Aorta (tissue), 5 donors: ENCODE measurements at places on chromosomes 5 and 9. TPM values are rescaled to one million over a fixed set of nuclear protein-coding genes. Genes with fewer than 3 reads are reported as not detected.
A peak's percentile ranks its signal among the peaks of the same experiment; 100 is the strongest.

Gene C9orf50
- total RNA-seq = 0.30 TPM

GRCh38 chr5:52994266-52994665 is 5.1 kb downstream of the ITGA2 start:
- H3K27ac ChIP-seq = no peak overlapping the region
- H3K36me3 ChIP-seq = no peaks in the 10 kb centered on the region
- no peak overlapping the region for H3K4me3 ChIP-seq
- DNase-seq = no peak
- no peaks in the 10 kb centered on the region for H3K4me1 ChIP-seq
- no peaks in the 10 kb centered on the region for H3K27me3 ChIP-seq

GRCh38 chr9:132881826-132882225 is 3.1 kb downstream of the SPACA9 start:
- H3K4me1 ChIP-seq = no peaks in the 10 kb centered on the region
- no peak overlapping the region for H3K27ac ChIP-seq
- no peaks in the 10 kb centered on the region for H3K36me3 ChIP-seq
- DNase-seq = no peak
- no peak overlapping the region for H3K4me3 ChIP-seq

Gene GDNF
- total RNA-seq = 0.24 TPM

DNA sequence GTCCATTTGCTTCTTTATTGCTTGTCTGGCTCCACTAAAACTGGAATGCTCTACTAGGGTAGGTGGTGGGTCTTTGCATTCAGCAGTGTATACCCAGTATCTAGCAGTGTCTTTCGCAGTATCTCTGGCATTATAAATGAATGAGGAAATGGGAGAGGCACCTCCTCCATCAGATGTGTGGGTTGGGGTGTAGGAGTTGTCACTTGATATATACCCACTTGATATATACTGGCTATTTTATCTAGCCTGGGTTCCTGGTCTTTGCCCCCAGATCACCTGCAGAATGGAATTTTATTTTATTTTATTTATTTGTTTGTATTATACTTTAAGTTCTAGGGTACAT is 208.5 kb downstream of the PARP8 start:
- DNase-seq = no peak
- H3K27me3 ChIP-seq = no peaks in the 10 kb centered on the region
- H3K27ac ChIP-seq = no peak overlapping the region
- no peak overlapping the region for H3K4me3 ChIP-seq

- no peak overlapping the region for H3K27ac ChIP-seq
- H3K36me3 ChIP-seq = no peaks in the 10 kb centered on the region
- no peak overlapping the region for H3K4me3 ChIP-seq
- DNase-seq = no peak
- no peaks in the 10 kb centered on the region for H3K27me3 ChIP-seq
Observed at GRCh38 chr5:103362211-103362610, 103.6 kb downstream of the MACIR start.

- no peak overlapping the region for H3K27ac ChIP-seq
- DNase-seq = no peak
- H3K36me3 ChIP-seq = no peaks in the 10 kb centered on the region
- no peaks in the 10 kb centered on the region for H3K4me1 ChIP-seq
Observed at GRCh38 chr9:137757613-137758029, 120.0 kb upstream of the CACNA1B start.

GRCh38 chr5:143898916-143899591 is 87.1 kb downstream of the HMHB1 start:
- no peak for DNase-seq
- H3K4me1 ChIP-seq = no peaks in the 10 kb centered on the region
- no peak overlapping the region for H3K27ac ChIP-seq

Gene DNM1
- 9.3 TPM for total RNA-seq

GRCh38 chr5:154237946-154238345 is 47.4 kb downstream of the GALNT10 start:
- H3K4me1 ChIP-seq = no peaks in the 10 kb centered on the region
- no peak for DNase-seq
- H3K27ac ChIP-seq = no peak overlapping the region

DNA sequence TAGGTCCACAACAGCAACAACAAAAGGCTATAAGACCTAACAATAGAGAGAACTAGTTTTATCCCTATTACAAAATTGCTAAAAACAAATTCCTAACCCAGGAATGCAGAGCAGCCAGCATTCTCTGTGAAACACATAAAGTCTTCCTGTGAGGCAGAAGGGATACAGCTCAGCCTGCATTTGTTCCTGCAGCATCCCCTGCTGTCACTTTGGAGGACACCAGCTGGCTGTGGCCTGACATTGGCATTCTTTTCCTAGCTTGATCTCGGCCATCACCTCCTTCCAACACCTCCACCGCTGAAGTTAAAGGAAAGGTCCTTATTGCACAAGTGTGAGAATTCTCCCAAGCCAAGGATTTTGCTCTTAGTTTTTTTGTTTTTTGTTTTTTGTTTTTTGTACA is 186.1 kb downstream of the SNCAIP start:
- no peak for DNase-seq
- H3K4me3 ChIP-seq = no peak overlapping the region
- peaks cover 4% of the 10 kb centered on the region for H3K4me1 ChIP-seq
- H3K36me3 ChIP-seq = no peaks in the 10 kb centered on the region
- no peak overlapping the region for H3K27ac ChIP-seq

Gene MPDZ
- 113 TPM for total RNA-seq

DNA sequence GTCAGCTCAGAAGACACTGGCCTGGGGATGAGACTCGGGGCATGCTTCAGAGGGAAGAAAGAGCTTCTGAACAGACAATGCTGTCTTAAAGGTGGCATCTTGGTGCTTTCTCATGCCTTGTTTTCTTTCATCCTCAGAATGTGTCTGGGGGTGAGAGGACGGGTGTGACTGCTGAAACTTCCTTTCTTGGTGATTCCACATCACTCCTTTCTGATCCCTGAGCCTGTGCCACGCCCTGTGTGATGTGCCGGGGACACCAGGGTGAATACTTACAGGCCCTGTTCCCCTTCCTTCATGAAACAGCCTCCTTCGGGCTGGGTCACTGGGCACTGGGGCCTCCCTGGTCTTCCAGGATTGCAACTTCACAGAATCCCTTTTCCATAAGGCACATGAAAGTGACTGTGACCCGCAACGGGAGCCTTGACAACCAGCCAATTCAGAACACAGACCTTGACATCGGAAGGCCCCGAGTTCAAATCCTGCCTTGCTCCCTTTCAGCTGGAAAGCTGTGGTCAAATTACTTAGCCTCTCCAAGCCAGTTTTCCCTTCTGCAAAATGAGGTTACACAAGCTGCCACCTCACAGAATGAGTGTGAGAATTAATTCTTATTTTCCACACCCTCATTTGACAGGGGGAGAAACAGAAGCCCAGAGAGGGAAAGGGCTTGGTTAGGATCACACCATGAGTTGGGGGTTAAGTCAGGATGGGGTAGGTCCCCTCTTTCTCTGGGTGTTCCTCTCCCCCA is 44.1 kb upstream of the IL17B start:
- no peak for DNase-seq
- peaks cover 26% of the 10 kb centered on the region for H3K36me3 ChIP-seq

Gene OR1N2
- not detected for total RNA-seq

DNA sequence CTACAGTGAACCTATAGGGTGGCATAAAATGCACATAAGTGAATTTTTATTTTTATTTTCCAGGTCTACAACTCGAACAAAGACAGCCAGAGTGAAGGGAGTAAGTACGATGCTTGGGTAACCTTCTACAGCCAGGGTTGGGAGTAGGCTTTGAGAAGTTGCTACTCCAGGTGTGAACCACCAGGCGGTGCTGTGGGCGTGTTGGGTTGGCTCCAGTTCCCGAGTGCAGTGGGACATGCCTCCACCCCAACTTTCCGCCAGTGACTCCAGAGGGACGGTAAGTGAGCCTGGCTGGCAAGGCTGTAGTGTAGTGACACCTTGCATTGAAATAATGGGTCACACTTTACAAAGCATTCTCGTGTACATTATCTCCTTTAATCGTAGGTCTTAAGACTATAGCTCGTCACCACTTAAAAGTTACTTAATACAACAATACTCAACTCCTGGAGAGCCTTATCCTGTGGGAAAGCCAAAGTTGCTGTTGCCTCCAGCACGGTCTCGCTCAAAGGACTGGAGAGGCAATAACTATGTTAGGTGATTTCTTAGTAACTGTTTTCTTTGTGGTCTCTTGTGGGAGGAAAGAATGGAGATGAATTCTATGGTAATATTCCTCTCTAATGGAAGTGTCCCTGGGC is 244.0 kb downstream of the ARHGAP26 start:
- no peak for DNase-seq
- no peak overlapping the region for H3K4me3 ChIP-seq
- peaks cover 4% of the 10 kb centered on the region for H3K36me3 ChIP-seq
- peaks cover 2% of the 10 kb centered on the region for H3K4me1 ChIP-seq
- H3K27ac ChIP-seq = no peak overlapping the region
- no peaks in the 10 kb centered on the region for H3K27me3 ChIP-seq

GRCh38 chr5:83900306-83900705 is 179.7 kb upstream of the HAPLN1 start:
- H3K36me3 ChIP-seq = no peaks in the 10 kb centered on the region
- DNase-seq = no peak
- H3K4me3 ChIP-seq = no peak overlapping the region
- no peak overlapping the region for H3K27ac ChIP-seq

DNA sequence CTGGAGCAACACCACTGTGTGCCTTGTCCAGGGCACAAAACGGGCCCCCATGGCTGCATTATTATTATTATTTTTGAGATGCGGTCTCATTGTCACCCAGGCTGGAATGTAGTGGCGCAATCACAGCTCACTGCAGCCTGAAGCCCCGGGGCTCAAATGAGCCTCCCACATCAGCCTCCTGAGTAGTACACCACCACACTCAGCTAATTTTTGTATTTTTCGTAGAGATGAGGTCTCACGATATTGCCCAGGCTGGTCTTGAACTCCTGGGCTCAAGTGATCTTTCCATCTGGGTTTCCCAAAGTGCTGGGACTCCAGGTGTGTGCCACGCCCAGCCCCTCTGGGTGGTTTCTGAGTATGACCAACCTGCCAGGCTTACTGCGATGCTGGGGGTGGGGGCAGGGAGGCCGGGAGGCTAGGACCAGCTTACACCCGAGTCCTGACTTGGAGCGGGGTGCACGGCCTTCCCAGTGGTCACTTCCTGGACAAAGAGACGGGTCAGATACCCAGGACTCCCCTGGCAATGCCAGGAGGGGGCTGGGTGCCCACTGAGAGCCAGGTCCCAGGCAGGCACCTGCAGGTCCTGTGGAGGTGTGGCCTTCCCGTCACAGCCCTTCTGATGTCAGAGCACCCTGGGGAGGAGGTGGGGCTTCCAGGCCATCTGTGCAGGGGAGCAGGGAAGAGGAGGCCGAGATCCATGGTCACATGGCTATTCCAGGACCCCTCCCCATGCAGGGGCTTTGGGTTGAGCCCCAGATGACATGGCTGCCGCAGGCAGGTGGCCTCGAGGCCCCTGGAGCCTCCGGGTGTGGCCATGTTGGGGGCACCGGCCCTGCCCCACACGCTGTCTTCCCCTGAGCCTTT is 8.3 kb upstream of the NRARP start:
- no peaks in the 10 kb centered on the region for H3K4me1 ChIP-seq
- H3K36me3 ChIP-seq = no peaks in the 10 kb centered on the region
- DNase-seq = peak; percentile 69
- H3K27ac ChIP-seq = no peak overlapping the region

- peak; percentile 71 for DNase-seq
- no peak overlapping the region for H3K4me3 ChIP-seq
- H3K4me1 ChIP-seq = peaks cover 2% of the 10 kb centered on the region
- H3K36me3 ChIP-seq = no peaks in the 10 kb centered on the region
Observed at GRCh38 chr9:86700629-86701028, 246.7 kb downstream of the GAS1 start.

- no peaks in the 10 kb centered on the region for H3K27me3 ChIP-seq
- H3K36me3 ChIP-seq = no peaks in the 10 kb centered on the region
- peak overlapping the region; percentile 92 for H3K27ac ChIP-seq
Observed at GRCh38 chr9:116951588-116952435, 264.7 kb downstream of the TRIM32 start.

- H3K4me3 ChIP-seq = no peak overlapping the region
- DNase-seq = peak; percentile 86
- no peaks in the 10 kb centered on the region for H3K27me3 ChIP-seq
- peak overlapping the region; percentile 68 for H3K27ac ChIP-seq
Observed at GRCh38 chr9:94681508-94681907, 42.2 kb upstream of the FBP1 start.

GRCh38 chr5:2989517-2989916 is 238.0 kb upstream of the IRX2 start:
- no peaks in the 10 kb centered on the region for H3K27me3 ChIP-seq
- H3K4me3 ChIP-seq = no peak overlapping the region

Gene KLHL3
- 38.1 TPM for total RNA-seq

Gene LHFPL2
- 38.6 TPM for total RNA-seq

GRCh38 chr5:23717486-23717885 is 210.1 kb downstream of the PRDM9 start:
- no peaks in the 10 kb centered on the region for H3K27me3 ChIP-seq
- no peak overlapping the region for H3K27ac ChIP-seq
- no peaks in the 10 kb centered on the region for H3K36me3 ChIP-seq
- no peaks in the 10 kb centered on the region for H3K4me1 ChIP-seq
- DNase-seq = no peak

- H3K27ac ChIP-seq = no peak overlapping the region
- H3K4me1 ChIP-seq = no peaks in the 10 kb centered on the region
- DNase-seq = no peak
- no peaks in the 10 kb centered on the region for H3K27me3 ChIP-seq
- H3K36me3 ChIP-seq = no peaks in the 10 kb centered on the region
- no peak overlapping the region for H3K4me3 ChIP-seq
Observed at GRCh38 chr5:131749138-131749537, 47.7 kb downstream of the FNIP1 start.

Gene ECSCR
- total RNA-seq = 51.3 TPM

GRCh38 chr5:154811239-154811638 is 39.2 kb downstream of the FAXDC2 start:
- H3K36me3 ChIP-seq = peaks cover 10% of the 10 kb centered on the region
- H3K27me3 ChIP-seq = no peaks in the 10 kb centered on the region
- H3K27ac ChIP-seq = no peak overlapping the region
- no peak for DNase-seq
- H3K4me1 ChIP-seq = no peaks in the 10 kb centered on the region

DNA sequence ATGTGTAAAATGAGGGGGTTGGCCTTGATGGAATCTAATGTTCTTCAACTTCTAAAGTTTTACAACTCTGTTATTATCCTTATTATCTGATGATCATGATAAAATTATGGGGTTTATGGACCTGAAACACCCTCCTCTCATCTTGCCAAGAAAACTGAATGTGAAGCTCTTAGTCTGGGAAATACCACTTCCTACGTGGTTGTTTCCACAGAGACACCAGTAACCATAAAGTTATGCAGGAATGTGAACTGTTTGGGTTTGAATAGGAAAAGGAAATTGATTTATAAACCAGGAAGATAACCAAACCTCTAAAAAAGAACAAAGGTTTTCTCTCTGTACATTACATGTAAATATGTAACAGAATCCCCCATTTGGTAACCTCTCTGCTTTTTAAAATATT is 28.3 kb upstream of the RAI14 start:
- H3K27me3 ChIP-seq = no peaks in the 10 kb centered on the region
- H3K4me3 ChIP-seq = no peak overlapping the region
- DNase-seq = no peak
- H3K36me3 ChIP-seq = no peaks in the 10 kb centered on the region
- no peaks in the 10 kb centered on the region for H3K4me1 ChIP-seq
